ENCODE measurements at places on chromosomes 7 and 10. TPM values are rescaled to one million over a fixed set of nuclear protein-coding genes. Genes with fewer than 3 reads are reported as not detected.

Gene OR6B1
- not detected for total RNA-seq

Gene SPDYE1
- not detected for total RNA-seq

Gene CFAP70
- 0.13 TPM for total RNA-seq

Gene CACNA2D1
- total RNA-seq, result 10.4 TPM

Gene ERVW-1
- 0.04 TPM for total RNA-seq

Gene PNLIPRP3
- total RNA-seq, result 0.04 TPM

Gene TEX36
- not detected for total RNA-seq

Gene ELN
- 0.12 TPM for total RNA-seq

Gene TNS3
- 70.2 TPM for total RNA-seq

Gene PRKCQ
- 4.5 TPM for total RNA-seq

Gene FIGNL1
- 16.7 TPM for total RNA-seq

Gene TMEM196
- not detected for total RNA-seq

Gene LRMDA
- 3.4 TPM for total RNA-seq

Gene INA
- 18.6 TPM for total RNA-seq
